Left lung (tissue), 14 donors: ENCODE measurements at places on chromosomes 6 and 20. TPM values are rescaled to one million over a fixed set of nuclear protein-coding genes. Genes with fewer than 3 reads are reported as not detected.

SLC23A2 gene
- 26.9 TPM for polyA plus RNA-seq

- no peak for DNase-seq
Measured at GRCh38 chr6:166656230-166657151, 29.4 kb upstream of the RPS6KA2 start.

GRCh38 chr20:11585752-11586352, 331.8 kb upstream of the BTBD3 start:
- DNase-seq: no peak

DNA sequence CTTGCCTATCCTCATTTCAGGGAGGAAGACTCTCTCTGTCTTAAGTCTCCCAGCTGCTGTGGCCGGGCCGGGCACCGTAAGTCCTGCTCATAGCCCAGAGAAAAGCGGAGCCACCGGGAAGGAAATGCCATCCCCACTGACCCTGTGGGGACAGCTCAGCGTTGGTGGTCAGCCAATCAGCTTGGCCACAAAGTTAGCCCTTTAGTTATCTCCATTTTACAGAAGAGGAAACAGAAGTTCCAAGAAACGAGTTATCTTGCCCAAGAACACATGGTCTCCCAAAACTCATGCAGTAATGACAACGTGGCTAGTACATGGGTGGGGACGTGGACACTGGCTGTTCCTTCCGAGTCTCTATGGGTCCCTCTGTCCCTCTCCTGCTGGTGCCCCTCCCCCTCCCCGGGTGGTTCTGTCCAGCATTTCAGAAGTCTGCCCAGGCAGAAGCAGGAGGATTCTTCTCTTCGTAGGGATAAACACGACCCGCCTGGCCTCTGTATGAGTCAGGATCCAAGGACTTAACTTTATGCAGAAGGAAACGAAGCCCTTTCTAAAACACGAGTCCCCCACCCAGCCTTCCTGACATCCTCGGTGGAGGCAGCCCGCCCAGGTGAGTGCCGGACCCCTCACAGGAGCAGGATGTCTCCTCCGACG, 273.8 kb downstream of the CDH4 start:
- no peak for DNase-seq

DNA sequence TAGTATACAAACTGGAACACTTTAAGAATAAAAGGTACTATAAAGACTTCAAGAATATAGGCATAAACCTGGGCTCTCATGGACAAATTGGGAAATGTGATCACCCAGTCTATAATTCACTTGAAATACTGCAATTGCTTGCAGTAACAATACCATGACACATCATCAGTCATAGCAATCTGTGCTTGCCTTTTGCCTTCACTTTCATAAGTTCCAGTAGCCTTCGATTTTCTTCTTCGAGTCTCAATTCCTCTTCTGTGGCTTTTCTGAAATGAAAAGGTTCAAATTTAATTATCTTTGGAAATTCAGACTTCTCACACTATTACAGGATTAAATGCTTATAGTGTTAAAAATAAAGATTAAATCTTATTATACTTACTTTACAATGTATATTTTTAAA, 96.3 kb upstream of the ZBTB24 start:
- no peak for DNase-seq

- peak; percentile 65 for DNase-seq
Measured at GRCh38 chr20:48209102-48209501, 423.8 kb upstream of the SULF2 start.
